ENCODE measurements at places on chromosomes 3 and 15.

GRCh38 chr15:80698676-80699075 lies 3.6 kb downstream of the ABHD17C start:
- no peak for DNase-seq

GRCh38 chr15:62360332-62361097 lies 195.4 kb upstream of the C2CD4B start:
- no peak for DNase-seq

GRCh38 chr3:4906107-4906621 lies 73.1 kb upstream of the BHLHE40 start:
- peak; percentile 29 for DNase-seq

DNA sequence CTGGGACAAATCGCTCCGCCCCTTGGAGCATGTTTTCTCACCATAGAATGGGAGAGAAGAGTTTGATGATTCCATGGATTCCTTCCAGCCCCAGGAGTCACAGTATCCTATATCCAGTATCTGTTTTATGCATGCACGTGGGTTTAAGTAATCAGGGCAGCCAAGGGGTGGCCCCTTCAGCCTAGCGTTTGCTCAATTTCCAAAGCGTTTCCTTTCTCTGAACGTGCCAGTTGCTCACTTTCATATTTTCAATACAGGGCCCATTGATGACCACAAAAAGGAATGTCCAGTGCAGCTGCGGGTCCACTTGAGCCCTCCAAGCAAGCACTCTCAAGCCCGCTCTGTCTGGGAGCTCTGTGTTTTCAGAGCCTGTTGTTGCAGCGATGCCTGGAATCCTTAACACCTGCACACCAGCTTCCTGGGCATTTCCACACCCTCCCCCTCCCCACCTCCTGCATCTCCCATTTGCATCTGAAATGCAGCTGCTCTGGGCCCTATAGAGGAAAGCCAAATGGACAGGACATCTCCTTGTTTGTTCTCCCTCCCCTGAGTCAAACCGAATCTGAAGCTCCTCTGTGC lies 164.3 kb upstream of the LPP start:
- DNase-seq = no peak

GRCh38 chr3:45026038-45026437 lies at the start of gene CLEC3B:
Gene CLEC3B (plus strand): TSS chr3:45026303. CDS start chr3:45026363, 60 bp downstream.
- DNase-seq = no peak

GRCh38 chr3:73683706-73684105 lies 59.0 kb upstream of the PDZRN3 start:
- DNase-seq = no peak

- no peak for DNase-seq
Measured at GRCh38 chr3:178845420-178846118, 226.0 kb downstream of the ZMAT3 start.

DNA sequence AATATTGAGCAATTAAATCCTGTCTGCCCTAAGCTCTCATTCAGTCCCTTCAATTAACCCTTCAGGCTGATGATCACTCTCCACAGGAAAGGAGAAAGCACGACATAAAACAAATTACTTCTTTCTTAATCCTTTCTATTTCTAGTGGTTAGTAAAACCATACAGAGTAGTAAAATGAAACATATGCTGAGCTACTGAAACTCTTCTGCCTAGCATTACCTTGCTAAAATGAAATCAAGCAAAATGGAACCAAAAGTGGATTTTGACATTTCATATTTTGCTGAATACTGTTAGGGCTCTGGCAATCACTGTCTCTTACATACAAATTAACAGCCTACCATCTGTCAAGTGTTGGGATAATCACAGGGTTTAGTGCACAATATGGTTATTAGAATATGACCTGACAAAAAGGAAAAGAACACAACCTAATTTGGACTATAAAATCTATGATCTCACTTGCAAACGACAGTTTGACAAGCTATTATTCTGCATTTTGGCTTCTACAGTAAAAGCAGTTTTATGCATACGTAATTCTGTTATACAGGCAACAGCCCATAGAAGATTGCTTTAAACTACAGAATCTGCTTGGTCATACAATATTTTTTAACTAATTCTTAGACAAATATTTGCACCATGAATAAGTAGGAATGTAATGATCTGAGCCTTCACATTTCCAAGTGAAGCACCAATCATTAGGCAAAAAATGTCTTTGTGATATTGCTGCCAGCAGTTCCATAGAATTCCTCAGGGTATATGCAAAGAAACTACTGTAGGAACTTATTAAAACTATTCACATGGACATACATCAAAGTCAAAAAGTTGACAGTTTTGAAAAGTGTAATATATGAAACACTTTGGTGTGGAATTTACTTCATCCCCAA lies 105.0 kb downstream of the FHIT start:
- no peak for DNase-seq

DNA sequence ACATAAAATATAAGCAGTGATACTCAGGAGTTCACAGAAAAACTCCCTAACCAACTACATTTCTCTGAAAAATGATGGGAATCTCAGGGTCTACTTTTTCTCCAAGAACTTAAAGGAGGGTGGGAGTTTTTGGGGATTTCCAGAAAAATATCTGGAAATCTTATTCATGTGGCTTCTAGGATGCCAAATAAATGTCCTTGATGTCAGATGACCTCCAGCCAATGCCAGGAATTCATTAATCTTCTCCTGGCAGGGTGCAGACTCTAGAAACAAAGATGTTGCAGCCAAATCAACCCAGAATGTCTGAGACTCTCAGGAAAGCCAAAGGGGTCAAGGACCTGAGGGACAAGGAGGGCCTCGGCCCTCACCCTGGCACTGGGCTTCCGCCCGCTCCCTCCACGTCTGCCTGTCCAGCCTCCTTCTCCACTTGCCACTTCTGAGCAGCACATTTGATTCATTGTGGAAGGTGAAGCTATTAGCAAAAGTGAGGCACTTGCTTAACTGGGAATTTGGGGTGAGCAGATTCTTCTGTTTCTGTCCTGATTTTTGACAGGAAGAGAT lies 61.9 kb upstream of the HEG1 start:
- DNase-seq = no peak

DNA sequence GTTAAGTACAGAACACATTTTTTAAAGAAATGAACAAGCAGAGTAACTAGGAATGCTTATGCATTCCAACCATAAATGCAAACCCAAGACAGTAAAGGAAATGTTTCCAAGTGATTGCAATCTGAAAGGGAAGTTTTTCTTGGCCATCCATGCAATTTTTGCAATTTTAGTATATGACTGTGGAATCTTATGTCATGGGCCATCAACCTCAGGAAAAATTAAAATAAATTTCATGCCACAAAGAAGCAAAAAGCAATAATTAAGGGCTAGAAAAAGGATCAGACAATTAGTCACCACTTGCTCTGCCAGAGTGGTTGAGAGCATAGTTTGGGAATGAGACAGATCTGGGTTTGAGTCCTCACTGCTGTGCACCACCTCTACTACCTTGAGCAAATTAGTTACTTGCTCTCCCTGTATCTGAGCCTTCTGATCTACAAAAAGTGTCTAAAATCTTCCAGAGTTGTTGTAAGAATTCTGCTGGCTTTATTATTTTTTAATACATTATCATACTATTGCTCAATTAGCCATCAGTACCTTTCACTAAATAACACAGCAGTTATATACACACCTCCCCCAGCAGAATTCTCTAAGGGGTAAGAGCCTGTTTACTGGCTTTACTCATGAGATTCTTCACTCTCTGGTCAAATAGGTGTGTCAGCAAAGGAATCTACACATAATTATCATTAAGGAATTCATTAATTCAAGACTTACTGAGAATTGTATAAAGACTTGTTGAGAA lies 49.7 kb upstream of the FBN1 start:
- DNase-seq = no peak

- DNase-seq = no peak
Measured at GRCh38 chr15:92840149-92840548, 60.0 kb upstream of the CHD2 start.

GRCh38 chr3:42946050-42946449 lies 33.1 kb upstream of the GASK1A start:
- no peak for DNase-seq

DNA sequence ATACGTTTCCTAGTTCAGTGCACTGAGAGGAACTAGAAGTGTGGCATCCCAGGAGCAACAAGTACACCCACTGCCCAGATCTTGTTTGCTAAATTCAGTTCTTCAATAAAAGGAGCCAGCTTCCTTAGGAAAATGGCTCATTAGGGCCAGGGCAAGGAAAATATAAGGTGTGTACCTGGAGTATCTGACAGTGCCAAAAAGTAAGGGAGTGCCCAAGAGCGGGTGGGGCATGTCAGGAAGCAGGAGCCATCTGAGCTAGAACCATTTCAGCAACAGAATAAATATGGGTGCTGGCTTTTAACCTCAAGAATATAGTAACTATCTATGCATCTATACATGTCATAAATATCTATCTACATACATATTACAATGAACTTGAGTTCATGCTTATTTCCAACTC lies 44.1 kb downstream of the SLC41A3 start:
- DNase-seq = no peak

DNA sequence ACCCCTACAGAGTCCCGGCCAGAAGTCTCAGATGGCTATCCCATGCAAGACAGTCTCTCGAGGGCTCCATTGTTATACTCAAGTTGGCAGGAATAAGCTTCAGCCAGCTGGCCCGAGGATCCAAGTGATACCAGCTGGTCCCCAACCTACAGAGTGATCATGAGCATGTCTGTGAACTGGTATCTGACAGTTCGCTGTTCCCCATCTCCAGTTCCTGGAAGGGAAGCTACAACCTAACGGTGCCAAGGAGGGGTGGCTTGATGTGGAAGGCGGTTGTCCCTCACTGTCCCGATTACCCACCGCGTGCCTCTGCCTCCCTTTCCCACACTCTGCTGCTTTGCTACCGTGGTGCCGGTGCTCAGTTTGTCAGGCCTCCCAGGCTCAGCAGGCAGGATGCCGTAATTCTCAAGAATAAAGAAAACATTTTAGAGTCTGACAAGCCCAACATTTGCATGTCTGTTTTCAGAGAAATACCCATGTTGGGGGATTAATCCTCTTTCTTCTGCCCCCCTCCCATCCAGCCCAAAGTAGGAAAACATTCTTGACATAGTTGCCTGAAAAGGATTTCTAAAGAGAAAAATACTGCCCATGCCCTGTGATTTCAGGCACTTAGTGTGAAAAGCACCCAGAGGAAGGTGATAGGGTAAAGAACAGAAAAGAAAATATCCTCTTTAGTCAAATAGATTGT lies 49.4 kb upstream of the HES1 start:
- DNase-seq = no peak

DNA sequence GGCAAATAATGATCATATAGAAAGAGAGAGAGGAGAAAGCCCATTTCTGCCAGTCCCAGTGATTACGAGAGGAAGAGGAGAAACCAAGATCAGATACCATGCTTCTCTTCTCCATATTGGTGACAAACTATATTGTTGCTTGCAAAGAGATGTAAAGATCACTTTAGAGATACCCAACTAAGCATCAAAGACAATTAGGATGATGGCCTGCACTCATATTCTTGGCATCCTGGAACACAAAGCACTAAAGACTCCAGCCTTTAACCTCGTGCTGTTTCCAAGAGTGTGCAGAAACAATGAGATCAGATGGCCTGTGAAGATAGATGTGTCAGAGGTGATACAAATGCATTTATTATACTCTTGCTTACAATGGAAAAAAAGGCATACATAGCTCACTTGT lies 170.7 kb upstream of the TP63 start:
- DNase-seq = no peak

DNA sequence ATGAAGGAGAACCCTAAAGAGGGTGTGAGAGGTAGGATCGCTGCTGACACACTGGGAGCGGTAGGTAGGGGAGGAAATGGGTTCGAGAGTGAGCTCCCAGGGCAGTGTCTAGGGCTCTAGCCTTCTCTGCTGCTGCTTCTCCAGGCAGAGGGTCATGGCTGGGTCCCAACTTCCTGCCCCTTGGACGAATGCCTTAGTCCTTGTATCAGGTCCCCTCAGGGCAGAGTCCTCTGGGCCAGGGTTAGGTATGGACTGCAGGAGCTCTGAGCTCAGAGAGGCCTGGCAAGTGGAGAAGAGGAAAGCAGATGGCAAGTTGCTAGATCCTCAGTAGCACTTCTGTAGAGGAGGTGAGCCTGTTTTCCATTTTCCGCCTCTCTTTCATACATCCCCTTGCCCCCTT lies 2.9 kb downstream of the CORO2B start:
- DNase-seq = no peak

DNA sequence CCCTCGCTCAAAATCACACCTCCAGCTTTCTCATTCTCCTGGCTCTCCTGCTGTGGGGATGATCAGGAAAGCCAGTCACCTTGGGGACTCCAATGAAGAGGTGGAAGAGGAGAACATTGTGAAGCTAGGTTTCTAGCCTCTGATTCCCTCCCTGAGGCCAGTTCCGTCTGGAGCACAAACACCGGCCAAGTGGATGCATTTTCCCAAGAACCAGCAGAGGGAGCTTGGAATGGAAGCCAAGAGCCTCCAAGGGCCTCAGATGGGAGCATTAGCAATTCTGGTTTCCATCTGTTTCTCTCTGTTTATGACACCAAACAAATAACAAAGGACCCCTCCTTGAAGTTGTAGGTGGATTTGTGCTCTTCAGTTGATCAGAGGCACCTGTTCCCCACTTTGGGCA lies 40.6 kb upstream of the NMNAT3 start:
- DNase-seq = no peak

DNA sequence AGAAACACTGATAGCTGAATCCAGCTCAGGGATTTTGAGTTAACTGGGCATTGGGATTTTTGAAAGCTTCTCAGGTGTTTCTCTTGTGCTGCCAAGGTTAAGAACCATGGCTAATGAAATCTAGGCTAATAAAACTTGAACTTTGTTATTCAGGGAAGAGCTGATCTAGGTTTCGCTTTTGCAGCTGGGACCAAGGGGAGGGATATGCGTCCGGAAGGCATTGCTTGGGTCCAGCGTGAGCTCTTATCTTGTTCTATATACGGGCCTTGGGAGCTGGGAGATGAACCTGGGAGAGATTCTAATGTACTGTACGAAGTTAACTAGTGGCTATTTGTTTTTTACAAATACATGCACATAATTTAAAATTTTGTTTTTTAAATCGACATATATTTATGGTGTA lies 29.8 kb downstream of the ITPR1 start:
- DNase-seq = no peak

DNA sequence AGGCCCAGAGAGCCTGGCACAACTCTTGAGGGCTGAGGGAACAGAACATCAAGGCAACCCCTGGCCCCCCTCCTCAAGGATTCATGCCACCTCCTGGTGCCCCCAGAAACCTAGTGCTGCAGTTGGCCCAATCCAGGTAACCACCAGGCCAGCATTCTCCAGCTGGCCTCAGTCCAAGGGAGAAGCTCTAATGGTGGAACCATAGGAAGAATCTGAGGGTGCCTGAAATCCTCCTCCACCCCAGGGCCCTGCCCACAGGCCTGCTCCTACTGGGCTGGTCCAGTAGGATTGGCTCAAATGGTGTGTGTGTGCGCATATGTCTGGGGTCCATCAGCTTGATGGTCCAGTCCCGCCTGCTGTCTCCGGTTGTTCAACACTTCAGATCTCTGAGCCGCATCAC lies 7.7 kb downstream of the HYAL2 start:
- no peak for DNase-seq

GRCh38 chr15:39323706-39324105 lies 257.2 kb upstream of the THBS1 start:
- no peak for DNase-seq

- DNase-seq = no peak
Measured at GRCh38 chr3:170331143-170331542, 26.4 kb upstream of the SKIL start.
